ENCODE measurements at places on chromosomes 16 and 17. TPM values are rescaled to one million over a fixed set of nuclear protein-coding genes. Genes with fewer than 3 reads are reported as not detected.

- no peaks in the 10 kb centered on the region for H3K27me3 ChIP-seq
- no peak for DNase-seq
- no peaks in the 10 kb centered on the region for H3K4me1 ChIP-seq
- peaks cover 31% of the 10 kb centered on the region for H3K36me3 ChIP-seq
- no peak overlapping the region for H3K4me3 ChIP-seq
- no peak overlapping the region for H3K27ac ChIP-seq
Measured at GRCh38 chr17:69098625-69099024, 37.9 kb upstream of the ABCA9 start.

DNA sequence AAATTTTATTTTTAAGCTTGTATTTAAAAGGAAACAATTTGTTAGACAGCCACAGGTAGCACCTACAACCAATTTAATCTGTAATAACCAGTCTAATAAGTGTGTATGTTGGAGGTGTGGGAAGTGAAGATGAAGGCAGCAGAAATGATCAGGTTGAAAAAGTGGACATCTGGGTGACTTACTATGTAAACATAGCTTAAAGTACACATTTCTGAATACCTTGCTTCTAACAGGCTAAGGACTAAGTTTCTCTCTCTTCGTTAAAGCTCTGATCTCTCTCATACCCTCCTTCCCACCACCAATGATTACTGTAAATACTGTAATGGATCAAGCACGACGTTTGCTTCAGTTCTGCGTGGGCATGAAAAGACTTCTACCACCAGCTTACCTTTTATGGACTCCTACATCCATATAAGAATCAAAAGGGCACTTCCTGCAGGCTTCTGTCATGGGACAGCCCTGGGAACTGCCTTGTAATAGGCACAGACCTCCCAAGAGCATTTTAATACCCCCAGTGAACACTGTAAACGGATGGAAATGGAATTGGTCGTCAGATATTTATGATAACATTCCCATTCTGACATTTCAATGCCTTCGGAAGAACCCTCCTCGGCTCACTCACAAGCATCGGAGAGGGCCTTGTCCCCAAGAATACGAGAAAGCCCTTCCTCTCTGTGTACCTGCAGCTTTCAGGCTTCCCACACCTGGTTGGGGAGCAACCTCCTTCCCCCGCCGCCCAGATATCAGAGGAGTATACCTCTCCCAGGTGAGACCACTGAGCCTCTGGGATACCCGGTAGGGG is 700 bp downstream of the CCDC43 start:
- peak overlapping the region; percentile 85 for H3K4me3 ChIP-seq
- peaks cover 14% of the 10 kb centered on the region for H3K36me3 ChIP-seq
- no peak for DNase-seq
- H3K27me3 ChIP-seq = no peaks in the 10 kb centered on the region

GRCh38 chr16:67758006-67758405 is 38.9 kb upstream of the GFOD2 start:
- H3K27ac ChIP-seq = no peak overlapping the region
- H3K4me3 ChIP-seq = no peak overlapping the region
- peaks cover 8% of the 10 kb centered on the region for H3K36me3 ChIP-seq
- no peaks in the 10 kb centered on the region for H3K27me3 ChIP-seq
- no peak for DNase-seq

DNA sequence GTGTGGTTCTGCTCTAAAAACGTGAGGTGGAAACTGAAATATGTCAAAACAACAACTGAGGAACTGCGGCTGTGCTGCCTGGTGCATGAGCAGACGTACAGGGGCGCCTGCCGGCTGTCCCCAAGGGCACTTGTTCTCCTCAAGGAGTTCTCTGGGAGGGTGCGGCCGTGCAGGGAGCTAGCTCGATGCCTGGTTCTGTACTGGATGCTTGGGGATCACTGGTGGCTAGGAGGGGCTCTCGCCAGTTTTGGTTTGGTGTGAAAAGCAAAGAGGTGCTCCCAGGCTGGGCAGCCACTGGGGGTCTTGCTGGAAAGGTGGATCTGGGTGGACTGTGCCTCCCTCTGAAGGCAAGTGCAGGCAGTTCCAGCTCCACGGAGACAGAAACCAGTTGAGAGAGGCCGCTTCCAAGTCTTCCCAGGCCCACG is 41.9 kb upstream of the ATP2A3 start:
- H3K36me3 ChIP-seq = peaks cover 54% of the 10 kb centered on the region
- no peak for DNase-seq
- H3K4me1 ChIP-seq = peaks cover 10% of the 10 kb centered on the region
- H3K4me3 ChIP-seq = no peak overlapping the region
- no peak overlapping the region for H3K27ac ChIP-seq
- no peaks in the 10 kb centered on the region for H3K27me3 ChIP-seq

DNA sequence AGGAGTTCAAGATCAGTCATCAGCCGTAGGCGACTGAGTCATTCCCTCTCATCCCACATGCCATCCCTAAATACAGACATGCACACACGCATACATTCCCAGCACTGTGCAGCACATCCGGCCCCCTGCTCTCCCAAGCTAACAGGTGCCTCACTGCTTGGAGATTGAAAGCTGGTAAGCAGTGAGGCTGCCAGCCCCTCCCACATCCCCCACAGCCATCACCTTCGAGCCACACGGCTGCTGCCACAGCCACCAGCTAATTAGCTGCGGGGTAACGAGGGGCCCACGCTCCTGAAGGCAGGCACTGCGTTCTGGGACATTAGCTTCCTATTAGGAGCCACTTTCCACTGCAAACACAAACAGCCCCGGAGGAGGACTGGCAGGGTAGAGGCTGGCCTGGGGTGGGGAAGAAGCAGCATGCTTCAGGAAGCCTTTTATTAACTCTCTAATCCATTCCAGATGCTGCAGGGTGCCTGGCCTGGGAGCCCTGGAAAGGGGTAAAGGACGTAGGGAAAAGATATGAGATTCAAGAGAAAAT is 179.6 kb downstream of the CCT6B start:
- H3K27ac ChIP-seq = no peak overlapping the region
- no peaks in the 10 kb centered on the region for H3K36me3 ChIP-seq
- no peak for DNase-seq
- no peaks in the 10 kb centered on the region for H3K4me1 ChIP-seq

GRCh38 chr17:35479271-35479670 is 30.7 kb upstream of the SLFN13 start:
- no peak overlapping the region for H3K4me3 ChIP-seq
- H3K27me3 ChIP-seq = peaks cover 50% of the 10 kb centered on the region
- DNase-seq = no peak
- no peaks in the 10 kb centered on the region for H3K36me3 ChIP-seq
- no peaks in the 10 kb centered on the region for H3K4me1 ChIP-seq

GRCh38 chr16:84319146-84319760 is 24.6 kb downstream of the WFDC1 start:
- H3K27ac ChIP-seq = no peak overlapping the region
- H3K36me3 ChIP-seq = no peaks in the 10 kb centered on the region
- no peak for DNase-seq
- no peak overlapping the region for H3K4me3 ChIP-seq
- H3K4me1 ChIP-seq = no peaks in the 10 kb centered on the region
- peaks cover 5% of the 10 kb centered on the region for H3K27me3 ChIP-seq

GRCh38 chr16:77376358-77376757 is 58.5 kb downstream of the ADAMTS18 start:
- no peaks in the 10 kb centered on the region for H3K36me3 ChIP-seq
- no peak for DNase-seq
- H3K4me1 ChIP-seq = no peaks in the 10 kb centered on the region
- H3K27ac ChIP-seq = no peak overlapping the region

- H3K27me3 ChIP-seq = no peaks in the 10 kb centered on the region
- H3K4me3 ChIP-seq = peak overlapping the region; percentile 71
- H3K36me3 ChIP-seq = no peaks in the 10 kb centered on the region
- H3K4me1 ChIP-seq = peaks cover 8% of the 10 kb centered on the region
- peak; percentile 92 for DNase-seq
Measured at GRCh38 chr16:81076566-81077075, 417 bp downstream of the C16orf46 start.

The C16orf54 gene
- total RNA-seq = 1.1 TPM

The NOTUM gene
- total RNA-seq = 11.5 TPM

The ABAT gene
- 6.5 TPM for total RNA-seq

Measured in suprapubic skin (tissue), 4 donors.